ENCODE measurements at places on chromosomes 3 and 15. TPM values are rescaled to one million over a fixed set of nuclear protein-coding genes. Genes with fewer than 3 reads are reported as not detected.

GCSAM gene
- 1.2 TPM for total RNA-seq

UPK1B gene
- total RNA-seq, result 0.59 TPM

TICRR gene
- total RNA-seq, result 2.4 TPM

IVD gene
- 33.9 TPM for total RNA-seq

CCR5 gene
- 0.10 TPM for total RNA-seq

TMCO5A gene
- total RNA-seq, result not detected

MEGF11 gene
- 0.30 TPM for total RNA-seq

ILDR1 gene
- 0.49 TPM for total RNA-seq

CCDC54 gene
- not detected for total RNA-seq

SNTN gene
- total RNA-seq, result not detected

SPESP1 gene
- 0.99 TPM for total RNA-seq

RAB6B gene
- 1.8 TPM for total RNA-seq

MCF2L2 gene
- total RNA-seq, result 0.89 TPM

Measured in skin of body (tissue), 3 donors.